LHCN-M2 (cell line): ENCODE measurements at places on chromosomes 12 and 14. TPM values are rescaled to one million over a fixed set of nuclear protein-coding genes. Genes with fewer than 3 reads are reported as not detected.

DNA sequence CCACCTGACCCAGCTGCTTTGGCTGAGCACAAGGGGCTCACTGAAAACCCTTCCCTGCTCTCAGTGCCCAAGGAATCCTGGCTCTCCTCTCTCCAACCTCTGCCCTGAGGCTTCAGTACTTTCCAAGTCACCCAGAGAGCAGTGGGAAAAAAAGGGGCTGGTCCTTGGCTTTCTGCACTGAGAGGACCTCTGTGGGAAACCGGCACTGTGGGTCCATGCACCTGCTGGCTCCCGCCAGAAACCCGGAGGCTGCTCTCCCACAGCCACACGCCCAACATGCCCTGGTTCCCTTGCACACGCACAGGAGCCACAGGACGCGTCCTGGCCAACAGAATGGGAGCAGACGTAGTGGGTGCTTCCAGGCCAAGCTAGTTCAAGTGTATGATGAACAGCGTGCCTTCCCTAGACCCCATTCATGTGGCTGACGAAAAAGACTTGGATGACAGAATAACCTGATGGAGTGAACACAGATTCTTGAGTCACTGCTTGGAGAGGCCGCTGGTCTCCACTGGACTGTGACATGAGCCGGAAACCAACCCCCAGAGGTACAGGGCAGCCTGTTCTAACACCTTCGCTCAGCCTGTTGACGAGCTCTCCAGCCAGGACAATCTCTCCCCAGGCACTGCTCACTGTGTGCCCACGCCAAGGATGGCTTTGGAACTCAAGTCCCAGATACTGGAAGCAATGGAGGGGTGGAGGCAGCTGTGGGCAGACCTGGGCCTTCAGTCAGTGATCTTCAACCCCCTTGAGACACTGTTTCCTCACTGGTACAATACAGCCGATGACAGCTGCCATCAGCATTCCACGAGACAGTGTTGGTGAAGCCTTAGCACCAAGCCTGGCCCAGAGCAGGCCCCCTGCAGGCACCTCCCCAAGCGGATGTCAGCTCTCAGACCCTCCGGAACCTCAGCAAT, 87.7 kb downstream of the ITPK1 start:
- DNase-seq: no peak

DNA sequence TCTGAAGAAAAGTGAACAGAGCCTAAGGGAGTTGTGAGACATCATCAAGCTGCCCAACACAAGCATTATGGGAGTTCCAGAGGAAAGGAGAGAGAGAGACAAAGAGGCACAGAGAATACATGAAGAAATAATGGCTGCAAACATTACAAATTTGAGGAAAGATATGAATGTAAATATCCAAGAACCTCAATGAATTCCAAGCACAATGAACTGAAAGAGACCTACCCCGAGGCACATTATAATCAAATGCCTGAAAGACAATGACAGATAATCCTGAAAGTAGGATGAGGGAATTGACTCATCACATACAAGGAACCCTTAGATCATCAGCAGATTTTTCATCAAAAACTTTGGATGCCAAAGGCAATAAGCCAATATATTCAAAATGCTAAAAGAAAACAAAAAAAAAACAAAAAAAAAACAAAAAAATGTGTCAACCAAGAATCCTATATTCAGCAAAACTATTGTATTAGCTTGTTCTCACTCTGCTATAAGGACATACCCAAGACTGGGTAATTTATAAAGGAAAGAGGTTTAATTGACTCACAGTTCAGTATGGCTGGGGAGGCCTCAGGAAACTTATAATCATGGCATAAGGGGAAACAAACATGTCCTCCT, 37.8 kb downstream of the BCL2L14 start:
- no peak for DNase-seq

GRCh38 chr12:79415746-79416435, 274.9 kb downstream of the PAWR start:
- peak; percentile 70 for DNase-seq

The RND1 gene
- not detected in 2 replicates for total RNA-seq

- DNase-seq: peak; percentile 36
Observed at GRCh38 chr12:46744283-46744682, 81.5 kb downstream of the SLC38A4 start.

DNA sequence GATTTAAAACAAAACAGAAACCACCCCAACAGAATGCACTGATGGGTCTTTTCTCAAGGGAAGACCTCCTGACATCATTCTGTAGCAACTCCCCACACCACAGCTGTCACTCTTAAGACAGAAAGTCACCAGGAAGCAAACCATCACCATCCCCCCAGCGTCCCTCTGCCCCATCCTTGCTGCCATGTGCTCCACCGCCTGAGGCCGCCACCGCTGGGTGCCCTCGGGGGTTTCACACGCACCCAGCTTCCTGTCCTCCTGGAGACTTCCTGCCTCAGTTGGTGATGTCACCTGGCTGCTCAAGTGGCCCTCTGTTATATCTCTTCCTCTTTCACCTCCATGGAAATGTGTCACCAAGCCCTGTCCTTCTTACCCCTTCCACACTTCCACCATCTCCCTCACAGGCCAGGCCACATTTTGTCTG, 71.4 kb upstream of the GPR68 start:
- DNase-seq: no peak

The ADAM20 gene
- 0.19 and 0.34 TPM in 2 replicates for total RNA-seq

- peak; percentile 31 for DNase-seq
Observed at GRCh38 chr12:122975790-122976647, 975 bp downstream of the OGFOD2 start.

DNA sequence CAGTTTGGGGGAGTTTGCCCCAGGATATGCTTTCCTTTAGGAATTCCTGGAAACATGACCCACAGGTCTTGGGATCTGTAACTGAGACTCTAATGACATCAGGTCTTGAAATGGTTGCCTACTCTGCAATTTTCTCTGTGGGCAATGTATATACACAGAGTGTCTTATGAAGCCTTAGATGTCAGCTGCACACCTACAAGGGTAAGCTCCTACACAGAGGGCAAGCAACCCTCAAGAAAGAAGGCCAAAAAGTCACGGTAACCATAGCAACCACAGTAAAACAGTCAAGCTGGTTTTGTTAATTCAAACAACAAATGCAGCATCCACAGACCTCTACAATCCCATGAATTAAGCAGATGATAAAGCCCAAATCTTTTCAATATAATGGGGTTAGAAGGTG, 293.0 kb downstream of the SSPN start:
- DNase-seq: no peak

The COX8C gene
- not detected in 2 replicates for total RNA-seq

GRCh38 chr12:103273645-103274044, 222.1 kb downstream of the C12orf42 start:
- DNase-seq: no peak

DNA sequence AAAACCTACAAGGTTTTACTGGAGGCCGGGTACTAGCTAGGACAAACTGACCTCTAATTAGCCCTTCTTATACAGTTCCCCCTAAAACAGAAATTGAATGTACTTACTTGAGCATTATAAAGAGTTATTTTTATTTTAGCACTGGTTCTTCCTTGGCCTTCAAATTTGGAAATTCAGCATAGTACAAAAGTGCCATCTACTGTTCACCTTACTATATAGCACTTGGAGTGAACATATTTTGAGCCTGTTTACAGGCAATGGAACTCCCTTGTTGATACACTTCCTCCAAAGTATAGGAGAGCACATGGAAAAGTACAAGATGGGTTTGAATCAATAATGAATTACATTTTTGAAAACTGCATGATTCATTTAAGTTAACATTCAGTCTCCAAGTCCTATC, 3.9 kb upstream of the POC1B start:
- peak; percentile 56 for DNase-seq

GRCh38 chr12:13595536-13596443, 385.6 kb downstream of the GRIN2B start:
- DNase-seq: no peak

The CD4 gene
- total RNA-seq: 0.92 TPM in 1 of 2 replicates, not detected in the other

- DNase-seq: peak; percentile 65
Observed at GRCh38 chr14:44803239-44803905, 158.4 kb downstream of the KLHL28 start.

The CLEC4E gene
- total RNA-seq: not detected in 2 replicates

- DNase-seq: no peak
Observed at GRCh38 chr12:123078531-123079155, 72.2 kb downstream of the PITPNM2 start.

- DNase-seq: no peak
Observed at GRCh38 chr12:102800565-102800964, 116.5 kb downstream of the PAH start.
